ENCODE measurements at places on chromosomes 3 and 15.

GRCh38 chr3:45011756-45012508 lies 14.2 kb upstream of the CLEC3B start:
- DNase-seq, result peak; percentile 64

GRCh38 chr3:47772788-47773187 lies 8.9 kb downstream of the SMARCC1 start:
- no peak for DNase-seq

DNA sequence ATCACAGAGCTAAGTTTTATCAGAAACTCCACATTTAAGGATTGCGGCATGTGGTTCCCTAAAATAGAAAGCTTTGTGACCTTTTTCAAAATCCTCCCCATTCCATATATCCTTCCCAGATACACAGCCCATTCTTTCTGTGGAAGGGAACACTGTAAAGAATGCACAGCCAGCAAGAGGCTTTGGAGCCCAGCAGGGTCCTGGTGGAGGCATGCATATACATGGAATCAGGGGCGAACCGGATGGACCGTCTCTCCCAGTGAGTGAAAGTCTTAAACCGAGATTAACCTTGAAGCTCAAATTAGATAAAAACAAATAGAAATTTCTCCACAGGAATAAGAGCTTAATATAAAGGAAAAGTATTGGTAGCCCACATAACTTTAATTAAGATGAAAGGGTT lies 436.2 kb upstream of the MDFIC2 start:
- DNase-seq, result no peak

- DNase-seq, result peak; percentile 89
These were observed 31.9 kb downstream of the SH3BP5 start for GRCh38 chr3:15300323-15301078.

DNA sequence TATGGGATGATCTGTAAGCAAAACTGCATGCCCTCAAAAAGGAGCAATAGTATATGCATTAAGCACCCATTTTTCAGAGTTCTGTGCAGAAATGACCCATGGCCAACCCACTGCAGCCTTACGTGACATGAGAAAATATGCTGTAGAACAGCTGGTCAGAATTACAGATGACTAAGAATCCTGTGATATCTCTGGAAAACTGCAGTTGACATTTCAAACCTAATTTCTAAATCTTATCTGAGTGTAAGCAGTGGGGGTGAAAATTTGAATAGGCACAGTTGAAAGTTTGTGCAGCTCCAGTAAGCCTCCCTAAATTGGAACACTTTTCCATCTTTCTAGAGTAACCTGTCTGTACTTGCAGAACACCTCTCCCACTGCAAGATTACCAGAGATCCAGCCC lies 28.7 kb upstream of the COL6A6 start:
- no peak for DNase-seq

GRCh38 chr3:179146911-179147513 lies 1.1 kb upstream of the PIK3CA start:
- peak; percentile 68 for DNase-seq

DNA sequence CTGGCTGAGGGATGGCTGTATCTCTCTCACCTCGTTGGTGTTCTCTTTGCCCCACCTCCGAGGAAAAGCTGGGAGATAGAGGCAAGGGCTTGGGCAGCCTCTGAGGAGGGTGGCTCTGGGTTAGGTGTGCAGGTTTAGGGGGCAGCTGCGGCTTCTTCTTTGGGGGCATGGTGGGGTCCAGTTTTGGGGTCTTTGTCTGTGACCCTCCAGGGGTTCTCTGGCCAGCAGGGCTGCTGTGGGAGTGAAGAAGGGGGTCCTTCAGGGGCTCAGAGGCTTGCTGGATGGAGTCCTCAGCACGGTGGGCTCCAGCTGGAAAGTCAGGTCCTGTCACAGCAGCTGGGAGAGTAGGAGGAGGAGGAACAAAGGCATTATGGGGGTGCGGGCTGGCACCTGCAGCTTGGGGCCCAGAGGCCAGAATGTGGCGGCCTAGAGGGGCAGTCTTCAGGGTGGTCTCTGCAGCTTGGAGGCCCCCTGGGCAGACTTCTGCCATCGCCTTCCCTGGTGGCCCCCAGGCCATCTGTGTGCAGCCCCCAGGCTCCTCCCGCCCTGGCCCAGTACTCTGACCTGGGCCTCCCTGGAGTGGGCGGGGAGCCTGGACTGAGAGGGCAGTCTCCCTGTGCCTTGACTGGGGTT lies 7.0 kb downstream of the XIRP1 start:
- DNase-seq, result no peak

GRCh38 chr3:193347521-193348501 lies 30.7 kb downstream of the ATP13A5 start:
- DNase-seq, result no peak

GRCh38 chr15:44435893-44436667 lies 8.7 kb downstream of the CTDSPL2 start:
- DNase-seq, result no peak

GRCh38 chr3:142623194-142623593 lies 27.0 kb downstream of the PLS1 start:
- DNase-seq, result no peak

- no peak for DNase-seq
These were observed 8.8 kb downstream of the DNAJB8 start for GRCh38 chr3:128457937-128458336.

- DNase-seq, result no peak
These were observed 17.0 kb upstream of the DNAJC19 start for GRCh38 chr3:181006541-181006940.

DNA sequence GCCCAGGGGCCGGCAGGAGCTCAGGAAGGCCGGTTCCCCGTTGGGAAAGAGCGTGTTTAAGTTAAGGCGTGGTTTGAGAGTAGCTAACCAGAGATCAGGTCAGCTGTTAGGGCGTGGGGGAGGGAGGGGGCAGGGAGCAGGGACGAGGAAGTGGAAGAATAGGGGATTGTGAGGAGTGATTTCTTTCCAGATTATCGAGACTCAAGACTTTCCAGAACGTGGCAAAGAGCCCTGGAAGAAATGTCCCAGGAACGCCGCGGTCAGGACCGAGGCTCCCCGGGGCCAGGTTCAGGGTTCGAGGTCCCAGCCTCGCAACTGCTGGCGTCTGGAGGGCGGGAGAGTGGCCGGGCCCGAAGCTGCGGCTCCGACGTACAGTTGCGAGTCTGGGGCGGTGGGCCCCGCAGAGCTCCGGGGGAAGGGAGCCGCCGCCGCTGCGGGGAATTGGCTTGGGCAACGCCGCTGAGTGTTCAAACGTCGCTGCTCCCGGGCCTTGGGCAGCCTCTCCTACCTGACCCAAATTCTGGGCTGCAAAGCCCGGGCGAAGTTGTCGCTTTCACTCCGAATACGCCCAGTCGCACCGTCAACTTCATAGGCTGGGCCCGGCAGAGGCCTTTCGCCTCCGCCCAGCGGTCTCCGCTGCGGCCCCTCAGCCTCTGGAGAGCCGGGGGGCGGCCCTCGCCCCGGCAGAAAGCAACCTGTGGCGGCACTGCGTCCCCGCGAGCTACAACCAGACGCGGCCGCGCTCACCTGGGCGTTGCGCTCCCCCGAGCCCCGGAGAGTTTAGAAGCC lies 9.5 kb downstream of the ISL2 start:
- no peak for DNase-seq

GRCh38 chr15:25391971-25392721 lies 46.7 kb downstream of the UBE3A start:
- DNase-seq, result no peak

- no peak for DNase-seq
These were observed 28.0 kb upstream of the PCSK6 start for GRCh38 chr15:101517504-101517903.

DNA sequence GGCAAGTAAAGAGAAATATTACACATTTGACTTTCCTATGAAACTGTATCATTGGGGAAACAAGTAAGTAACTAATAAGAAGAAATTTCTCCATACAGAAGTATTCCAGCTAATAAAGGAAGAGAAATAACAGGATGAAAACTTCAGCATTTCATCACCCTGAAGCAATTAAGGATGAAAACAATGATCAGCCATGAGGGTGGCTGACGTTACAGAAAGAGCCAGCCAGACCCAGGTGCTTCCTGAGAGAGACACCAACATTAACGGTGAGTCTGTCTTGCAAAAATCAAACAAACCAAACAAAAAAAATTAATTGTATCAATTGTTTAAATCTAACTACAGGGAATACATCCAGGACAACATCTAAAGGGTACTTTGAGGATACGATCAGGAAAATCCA lies 190.0 kb downstream of the ARRDC4 start:
- DNase-seq, result no peak

DNA sequence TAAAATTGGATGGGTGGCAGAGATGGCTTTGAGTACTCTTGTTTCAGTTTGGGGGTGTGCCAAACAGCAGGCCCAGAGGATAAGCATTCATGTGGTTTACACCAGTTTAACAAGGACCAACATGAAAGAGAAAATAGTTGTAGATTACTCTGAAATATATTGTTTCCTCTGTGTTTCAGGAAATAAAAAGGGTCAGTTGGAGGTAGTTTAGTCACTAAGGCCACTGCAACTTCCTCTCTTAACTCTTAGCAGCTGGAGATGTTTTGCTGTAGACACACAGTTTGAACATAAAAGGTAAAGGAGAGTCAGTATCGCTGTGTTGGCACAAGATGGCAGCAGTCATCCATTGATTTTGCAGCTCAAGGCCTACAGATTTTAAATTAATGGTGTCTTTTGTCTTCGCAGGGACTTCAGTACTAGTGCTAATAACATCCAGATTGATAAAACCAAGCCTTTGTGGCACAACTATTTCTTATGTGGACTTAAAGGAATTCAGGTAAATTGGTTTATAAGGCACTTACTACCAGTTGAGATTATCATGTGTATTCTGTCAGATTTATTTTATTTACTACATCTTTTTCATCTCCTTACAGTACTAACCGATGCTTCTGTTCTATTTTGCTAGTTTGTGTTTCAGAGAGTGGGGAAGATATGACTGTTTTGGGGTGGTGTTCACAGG lies 65.5 kb downstream of the GALK2 start:
- DNase-seq, result peak; percentile 75

- DNase-seq, result no peak
These were observed 20.1 kb upstream of the BCL6 start for GRCh38 chr3:187765342-187765741.

- DNase-seq, result no peak
These were observed 105.6 kb downstream of the NFKBIZ start for GRCh38 chr3:101954936-101955335.

DNA sequence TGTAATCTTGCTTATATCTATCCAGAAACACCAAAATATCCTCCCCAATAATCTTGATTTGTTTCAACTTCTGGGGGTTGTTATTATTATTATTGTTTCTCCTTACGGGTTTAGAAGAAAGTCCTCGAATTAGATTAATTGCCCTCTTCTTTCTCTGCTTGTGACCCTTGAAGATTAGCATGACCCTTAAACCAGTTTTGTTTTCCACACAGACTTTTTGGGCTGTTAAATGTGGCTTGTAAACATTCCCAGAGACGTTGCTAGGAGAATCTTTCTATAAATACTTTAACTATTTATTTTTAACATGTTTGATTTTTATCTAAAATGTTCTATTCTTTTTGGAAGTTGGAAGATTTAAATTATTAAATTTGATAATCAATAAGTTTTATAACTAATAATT lies 4.3 kb upstream of the SUCNR1 start:
- no peak for DNase-seq

- no peak for DNase-seq
These were observed 222.2 kb upstream of the PDZRN3 start for GRCh38 chr3:73846951-73847350.

- DNase-seq, result no peak
These were observed 154.3 kb upstream of the CCDC54 start for GRCh38 chr3:107222907-107223306.

DNA sequence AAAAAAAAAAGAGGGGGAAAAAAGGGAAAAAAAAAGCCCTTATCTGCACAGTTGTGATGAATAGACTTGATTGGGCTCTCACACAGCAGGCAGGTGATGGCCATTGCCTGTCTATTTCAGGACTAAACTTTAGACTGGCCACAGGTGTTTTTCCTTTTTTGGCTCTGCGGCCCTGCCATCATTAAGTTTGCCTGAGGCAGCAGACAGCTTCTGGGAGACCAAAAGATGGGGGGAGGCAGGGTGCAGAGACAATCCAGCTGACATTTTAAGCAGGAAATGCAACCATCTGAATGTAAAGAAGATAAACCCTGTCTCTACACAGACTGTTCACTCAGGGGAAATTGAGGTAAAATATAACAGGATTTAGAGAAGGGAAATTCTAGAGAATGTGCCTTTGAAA lies 295.0 kb upstream of the KCNH8 start:
- DNase-seq, result no peak

- no peak for DNase-seq
These were observed 278.8 kb downstream of the FOXP1 start for GRCh38 chr3:71304684-71305083.
